ENCODE measurements at places on chromosomes 4 and X.

GRCh38 chr4:152628128-152628527, 51.7 kb downstream of the TMEM154 start:
- no peak for DNase-seq

- DNase-seq: no peak
Observed at GRCh38 chr4:48046059-48046458, 29.5 kb downstream of the NIPAL1 start.

- no peak for DNase-seq
Observed at GRCh38 chrX:129655547-129656249, 942 bp upstream of the APLN start.

DNA sequence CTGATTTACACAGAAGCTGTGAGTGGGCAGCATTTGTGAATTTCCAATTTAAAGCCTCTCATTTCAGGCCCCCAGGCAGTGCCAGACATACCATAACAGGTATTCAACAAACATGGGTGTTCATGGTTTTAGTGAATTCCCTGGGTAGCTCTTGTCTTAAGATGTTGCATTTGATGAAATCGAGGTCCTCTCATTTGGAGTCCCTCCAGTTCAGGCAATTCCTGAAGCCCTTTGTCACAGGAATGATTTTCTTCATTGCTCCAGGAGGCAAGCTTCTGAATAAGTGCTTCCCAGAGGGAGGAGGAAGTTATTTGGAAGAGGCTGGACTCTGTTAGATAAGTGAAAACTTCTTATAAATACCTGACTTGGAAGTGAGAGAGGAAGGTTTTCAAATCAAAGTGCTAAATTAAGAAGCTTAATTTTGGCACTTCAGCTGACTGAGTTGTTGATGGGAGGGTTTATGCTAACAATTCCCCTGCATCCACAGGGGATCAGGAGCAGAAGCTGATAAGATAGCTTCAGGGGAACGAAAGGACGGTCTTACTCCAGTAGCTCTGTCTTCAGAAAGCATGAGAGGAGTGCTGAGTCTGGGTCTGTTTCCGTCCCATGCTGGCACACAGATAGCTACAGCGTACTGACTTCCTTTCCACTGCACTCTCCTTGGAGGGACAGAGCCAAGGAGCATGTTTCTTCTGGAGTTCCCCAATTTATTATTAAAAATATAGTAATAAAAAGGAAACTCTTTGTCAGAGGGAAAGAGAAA, 543.1 kb downstream of the GBA3 start:
- no peak for DNase-seq

GRCh38 chr4:174120446-174121295, 162.8 kb downstream of the FBXO8 start:
- DNase-seq: no peak

Measured in activated CD4-positive, CD25-positive, alpha-beta regulatory T cell treated with anti-CD3 and anti-CD28 coated beads, Interleukin-2, amount 50 U/mL, for 16 hours (primary cell).